IPS-NIHi11 (cell line): ENCODE measurements at places on chromosomes 5 and 9.

DNA sequence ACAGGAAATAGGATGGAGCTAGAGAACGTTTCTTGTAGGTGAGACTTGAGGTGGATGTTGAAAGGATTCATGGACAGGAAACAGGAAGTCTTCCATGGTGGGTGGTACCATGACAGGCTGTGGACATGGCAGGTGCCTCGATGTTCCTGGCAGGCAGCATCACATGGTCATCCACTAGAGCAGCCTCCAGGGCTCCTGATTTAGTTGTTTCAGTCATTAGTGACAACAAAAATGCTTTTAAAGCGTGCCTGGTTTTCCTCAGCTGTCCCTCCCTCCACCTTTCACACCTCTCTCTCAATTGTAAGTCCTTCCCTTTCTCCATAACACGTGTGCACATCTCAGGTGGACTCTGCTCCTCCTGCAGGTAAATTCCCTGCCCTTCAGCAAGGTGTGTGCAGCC lies 25.2 kb upstream of the ASPN start:
- DNase-seq, result no peak

DNA sequence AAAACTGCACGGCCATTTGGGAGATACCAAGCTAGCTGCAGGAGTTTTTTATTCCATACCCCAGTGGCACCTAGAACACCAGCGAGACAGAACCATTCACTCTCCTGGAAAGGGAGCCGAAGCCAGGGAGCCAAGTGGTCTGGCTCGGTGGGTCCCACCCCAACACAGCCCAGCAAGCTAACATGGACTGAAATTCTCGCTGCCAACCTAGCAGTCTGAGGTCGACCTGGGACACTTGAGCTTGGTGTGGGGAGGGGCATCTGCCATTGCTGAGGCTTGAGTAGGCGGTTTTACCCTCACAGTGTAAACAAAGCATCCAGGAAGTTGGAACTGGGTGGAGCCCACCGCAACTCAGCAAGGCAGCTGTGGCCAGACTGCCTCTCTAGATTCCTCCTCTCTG lies 108.9 kb upstream of the CHD1 start:
- DNase-seq, result no peak

- no peak for DNase-seq
Measured at GRCh38 chr9:26904671-26905070, 12.1 kb upstream of the CAAP1 start.

GRCh38 chr5:136712628-136713027 lies 347.3 kb upstream of the TRPC7 start:
- DNase-seq, result no peak

- DNase-seq, result no peak
Measured at GRCh38 chr9:107782789-107783188, 293.2 kb upstream of the KLF4 start.
